ENCODE measurements at places on chromosomes 2 and 18.

DNA sequence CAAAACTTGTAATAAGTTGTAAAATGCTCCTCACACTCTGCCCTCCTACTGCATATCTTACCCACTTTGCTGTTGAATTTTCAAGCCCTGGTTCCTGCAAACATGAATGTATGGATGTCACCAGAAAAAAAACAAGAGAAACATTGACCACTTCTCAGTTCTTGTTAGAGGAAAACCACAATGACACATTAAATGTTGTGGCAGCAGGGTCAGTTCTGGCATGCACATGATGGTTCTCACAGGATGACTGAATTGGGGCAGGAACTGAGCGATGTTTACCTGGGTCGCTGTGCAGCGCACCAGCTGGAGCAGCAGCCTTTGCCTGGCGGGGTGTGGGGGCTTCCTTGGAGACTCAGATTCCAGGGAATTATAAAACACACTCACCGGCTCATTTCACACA lies 14.0 kb upstream of the PRKCE start:
- DNase-seq: no peak

DNA sequence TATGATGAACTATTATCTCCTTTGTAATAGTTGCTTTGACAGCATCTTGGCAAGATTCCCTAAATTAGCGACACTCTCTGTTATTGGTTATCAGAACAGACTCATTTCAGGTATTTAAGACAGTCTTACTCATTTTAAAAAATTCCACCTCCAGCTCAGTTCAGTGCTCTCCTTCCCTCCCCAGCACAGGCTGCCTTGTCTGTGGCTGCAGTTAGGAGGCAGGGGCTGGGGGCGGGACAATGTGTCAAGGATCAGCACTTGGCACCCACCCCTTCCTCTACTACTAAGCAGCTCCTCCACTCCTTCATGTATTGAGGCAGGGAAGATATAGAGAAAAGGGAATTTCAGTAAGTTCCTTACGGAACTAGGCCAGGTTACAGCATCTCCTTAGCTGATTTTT lies 85.0 kb downstream of the VSNL1 start:
- no peak for DNase-seq

GRCh38 chr18:59907660-59908059 lies 7.9 kb downstream of the PMAIP1 start:
- DNase-seq: no peak

DNA sequence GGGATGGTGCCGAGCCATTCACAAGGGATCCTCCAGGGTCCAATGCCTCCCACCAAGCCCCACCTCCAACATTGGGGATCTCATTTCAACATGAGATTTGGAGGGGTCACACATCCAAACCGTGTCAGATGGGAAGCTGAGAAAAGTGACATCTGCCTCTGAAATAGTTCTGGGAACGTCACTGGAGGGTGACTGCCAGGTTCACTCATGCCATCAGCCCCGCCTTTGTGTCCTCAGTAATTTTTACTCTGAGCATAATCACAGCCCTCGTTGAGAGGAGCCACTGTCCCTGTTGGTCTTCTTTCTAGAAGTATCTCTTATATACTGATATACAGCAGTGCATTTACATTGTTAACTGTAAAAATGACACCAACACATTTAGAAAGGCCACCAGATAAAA lies 67.4 kb downstream of the KLHL29 start:
- DNase-seq: no peak

DNA sequence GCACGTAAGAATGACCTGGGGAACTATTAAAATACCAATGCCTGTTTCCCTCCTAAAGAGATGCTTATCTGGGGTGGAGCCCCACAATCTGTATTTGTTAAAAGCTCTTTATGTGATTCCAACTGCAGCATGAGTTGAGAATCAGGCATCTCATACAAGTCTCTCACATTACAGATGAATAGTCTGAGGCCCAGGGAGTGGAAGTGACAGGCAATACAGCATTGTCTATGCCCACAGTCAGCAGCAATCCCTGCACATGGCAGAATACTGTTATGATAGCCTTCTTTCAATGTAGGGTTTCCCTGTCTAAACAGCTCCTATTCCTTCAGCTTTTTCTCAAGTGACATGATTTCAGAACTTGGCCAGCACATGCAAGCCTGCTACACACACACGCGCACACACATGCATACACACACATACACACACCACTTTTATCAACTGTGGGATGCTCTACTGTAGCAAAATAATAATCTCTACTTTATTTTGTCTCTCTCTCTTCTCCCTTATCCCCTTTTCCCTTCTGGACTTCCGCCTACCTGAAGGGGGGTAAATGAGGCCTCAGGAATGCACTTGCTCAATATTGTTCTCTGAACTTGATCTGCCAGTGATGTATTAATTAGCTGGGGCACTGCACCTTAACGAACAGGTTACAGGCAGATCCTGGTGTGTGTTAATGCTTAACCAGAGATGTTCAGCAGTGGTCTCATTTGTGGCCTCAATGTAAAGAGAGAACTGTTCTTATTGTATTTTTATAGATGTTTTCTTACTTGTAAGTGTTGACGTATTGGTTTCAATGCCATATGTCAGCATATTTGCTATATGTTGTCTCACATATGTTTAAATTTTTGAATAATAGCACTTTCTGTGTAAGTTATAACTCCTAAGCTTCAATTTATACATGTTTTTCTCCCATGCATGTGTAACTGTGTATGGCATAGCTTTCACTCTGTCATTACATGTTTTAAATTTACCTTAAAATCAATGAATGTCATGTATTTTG lies 116.0 kb downstream of the SETBP1 start:
- DNase-seq: no peak

Data from cortex of kidney (tissue), 1 donor.